ENCODE measurements at places on chromosomes 5 and 9.

DNA sequence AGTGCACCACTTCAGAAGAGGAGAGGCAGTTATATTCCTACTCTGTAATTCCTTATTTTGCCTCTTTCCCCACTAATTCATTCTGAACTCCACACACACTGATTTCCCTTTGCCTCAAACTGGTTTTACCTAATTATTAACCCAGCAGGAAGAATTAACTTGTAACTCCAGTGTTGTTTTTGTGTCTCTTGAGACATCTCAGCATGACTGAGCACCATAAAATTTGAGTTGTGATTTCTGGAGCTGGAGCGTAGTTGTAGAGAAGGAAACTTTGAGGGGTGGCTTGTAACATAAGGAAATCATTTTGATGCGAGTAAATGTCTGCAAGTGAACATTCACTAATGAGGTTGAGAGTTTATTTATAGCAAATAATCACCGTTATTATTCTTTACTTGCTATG, 265.2 kb downstream of the TMEM38B start:
- no peak for DNase-seq

DNA sequence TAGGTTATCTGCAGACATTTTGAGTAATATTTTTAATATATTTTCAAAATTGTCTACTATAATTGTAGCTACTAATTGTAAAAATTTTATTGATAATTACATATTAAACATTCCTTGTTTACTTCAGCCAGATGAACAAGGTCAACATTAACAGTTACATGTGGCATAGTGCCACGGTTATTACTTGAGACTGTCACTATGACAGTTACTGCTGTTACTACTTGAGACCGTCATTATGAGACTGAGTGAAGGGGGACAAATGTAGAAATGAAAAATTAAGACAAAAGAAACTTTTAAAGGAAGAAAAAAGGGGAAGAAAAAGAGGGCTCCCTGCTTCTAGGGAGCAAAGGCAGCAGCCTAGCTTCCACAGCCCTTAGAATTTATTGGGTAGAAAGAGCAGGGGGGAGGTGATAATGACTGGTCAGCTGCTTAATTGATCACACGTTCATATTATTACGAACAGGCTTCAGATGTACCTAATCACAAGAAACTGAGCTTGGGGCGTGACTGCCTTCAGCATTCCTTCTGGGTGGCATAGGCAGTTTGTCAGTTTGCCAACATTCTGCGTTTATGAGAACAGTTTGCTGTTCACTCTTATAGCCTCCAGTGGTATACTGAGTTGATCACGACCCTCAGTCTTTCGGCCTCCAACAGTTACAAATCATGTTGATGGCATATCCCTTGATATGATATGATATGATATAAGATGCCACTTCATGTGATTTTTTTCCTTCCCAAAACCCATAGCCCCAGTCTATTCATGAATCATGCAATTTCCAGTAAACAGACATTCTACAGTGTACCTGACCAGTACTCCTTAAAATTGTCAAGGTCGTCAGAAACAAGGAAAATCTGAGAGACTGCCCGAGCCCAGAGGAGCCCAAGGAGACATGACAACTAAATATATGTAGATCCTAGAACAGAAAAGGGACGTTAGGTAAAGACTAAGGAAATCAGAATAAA, 13.1 kb downstream of the MARCHF6 start:
- DNase-seq, result no peak

GRCh38 chr9:32413424-32413823, 29.0 kb downstream of the ACO1 start:
- DNase-seq, result no peak

GRCh38 chr9:80028501-80028900, 456.7 kb downstream of the TLE4 start:
- no peak for DNase-seq
